ENCODE measurements at places on chromosomes 11 and 22. TPM values are rescaled to one million over a fixed set of nuclear protein-coding genes. Genes with fewer than 3 reads are reported as not detected.

Gene PARVA
- total RNA-seq: 41.4 TPM

DNA sequence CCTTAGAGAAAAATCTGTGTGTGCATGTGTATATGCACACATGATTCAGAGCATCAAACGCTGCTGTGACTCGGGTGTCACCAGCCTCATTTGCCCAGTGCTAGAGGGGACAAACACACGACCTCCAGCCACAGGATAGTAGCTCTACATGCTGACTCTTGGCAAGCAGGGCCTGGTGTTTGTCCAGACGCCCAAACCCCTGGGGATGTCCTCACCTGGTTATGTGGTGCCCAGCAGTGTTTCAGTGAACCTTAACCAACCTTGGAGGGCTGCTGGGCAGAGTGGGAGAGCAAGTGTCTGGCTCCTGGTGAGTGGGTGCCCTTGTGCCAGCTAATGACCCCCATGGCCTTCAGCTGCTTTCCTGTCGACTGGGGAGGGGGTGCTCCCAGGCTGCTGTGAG, 26.7 kb downstream of the IGLL1 start:
- no peak for DNase-seq

DNA sequence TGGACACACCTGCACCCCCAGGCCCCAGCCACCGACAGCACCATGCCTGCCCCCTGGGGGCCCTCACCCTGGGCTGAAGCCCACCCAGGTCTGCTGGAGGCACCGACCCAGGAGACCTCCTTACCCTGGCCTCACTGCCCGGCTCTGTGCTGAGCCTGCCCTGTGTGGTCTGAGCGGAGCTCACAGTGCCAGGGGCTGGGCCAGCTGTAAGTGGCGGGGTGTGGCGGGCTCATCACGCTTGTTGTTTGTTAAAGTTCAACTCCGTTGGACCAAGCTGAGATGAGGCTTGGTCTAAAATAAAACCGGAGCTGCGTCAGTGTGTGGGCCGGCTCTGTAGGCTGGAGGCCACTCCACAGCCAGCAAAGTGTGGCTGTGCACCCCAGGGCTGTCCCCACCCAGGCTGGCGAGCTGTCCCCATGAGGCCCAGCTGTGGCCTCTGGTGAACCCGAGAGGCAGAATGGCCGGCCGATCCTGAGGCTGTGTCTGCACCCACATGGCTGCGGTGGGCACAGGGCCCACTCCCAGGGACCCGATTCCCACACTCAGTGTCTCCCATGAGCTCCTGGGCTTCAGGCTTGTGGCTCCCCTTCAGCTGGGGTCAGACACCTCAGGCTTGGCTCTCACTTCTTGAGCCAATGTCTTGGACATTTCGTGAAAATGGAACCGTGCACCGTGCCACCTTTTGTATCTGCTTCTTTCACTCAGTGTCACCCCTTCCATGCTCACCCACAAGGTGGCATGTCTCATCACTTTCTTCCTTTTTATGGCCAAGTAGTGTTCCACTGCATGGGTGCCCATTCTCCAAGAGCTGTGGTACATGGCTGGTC, 137.9 kb downstream of the CTTN start:
- no peak for DNase-seq

Gene RASSF10
- not detected for total RNA-seq

Gene MICAL3
- total RNA-seq: 15.2 TPM

DNA sequence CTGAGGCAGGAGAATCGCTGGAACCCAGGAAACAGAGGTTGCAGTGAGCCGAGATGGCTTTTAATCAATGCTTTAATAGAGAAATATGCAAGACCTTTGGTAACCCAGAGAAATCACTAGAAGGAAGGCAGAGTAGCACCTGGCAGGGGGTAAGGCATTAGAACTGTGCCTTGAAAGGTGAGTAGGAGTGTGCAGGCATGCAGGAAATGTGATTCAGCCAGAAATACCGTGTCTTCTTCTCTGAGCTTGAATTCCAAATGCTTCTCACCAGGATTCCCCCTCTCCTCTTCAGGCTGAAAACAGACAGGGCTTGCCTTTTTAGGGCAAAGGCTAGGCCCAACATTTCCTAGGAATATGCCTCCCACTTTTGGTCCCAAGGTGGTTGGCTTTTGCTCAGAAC, 51.0 kb downstream of the OR4D9 start:
- no peak for DNase-seq

GRCh38 chr11:1623716-1624115, 1.8 kb upstream of the KRTAP5-4 start:
- no peak for DNase-seq

- no peak for DNase-seq
Measured at GRCh38 chr11:40567392-40567791, 892.1 kb downstream of the LRRC4C start.

Data from A172 (cell line).